ENCODE measurements at places on chromosomes 12 and 14. TPM values are rescaled to one million over a fixed set of nuclear protein-coding genes. Genes with fewer than 3 reads are reported as not detected.

Gene SLC6A15
- 56.8 TPM for total RNA-seq

Gene ASPG
- under 0.01 TPM for total RNA-seq

Gene ARG2
- 40.1 TPM for total RNA-seq

Gene SLC2A14
- total RNA-seq: under 0.01 TPM

Gene RIPK3
- total RNA-seq: 0.25 TPM

Gene PELI2
- total RNA-seq: 24.1 TPM

Gene LRTM2
- total RNA-seq: 2.2 TPM
